ENCODE measurements at places on chromosomes 16 and 17.

GRCh38 chr17:61460796-61461585 lies 8.8 kb downstream of the TBX4 start:
- no peak for DNase-seq

DNA sequence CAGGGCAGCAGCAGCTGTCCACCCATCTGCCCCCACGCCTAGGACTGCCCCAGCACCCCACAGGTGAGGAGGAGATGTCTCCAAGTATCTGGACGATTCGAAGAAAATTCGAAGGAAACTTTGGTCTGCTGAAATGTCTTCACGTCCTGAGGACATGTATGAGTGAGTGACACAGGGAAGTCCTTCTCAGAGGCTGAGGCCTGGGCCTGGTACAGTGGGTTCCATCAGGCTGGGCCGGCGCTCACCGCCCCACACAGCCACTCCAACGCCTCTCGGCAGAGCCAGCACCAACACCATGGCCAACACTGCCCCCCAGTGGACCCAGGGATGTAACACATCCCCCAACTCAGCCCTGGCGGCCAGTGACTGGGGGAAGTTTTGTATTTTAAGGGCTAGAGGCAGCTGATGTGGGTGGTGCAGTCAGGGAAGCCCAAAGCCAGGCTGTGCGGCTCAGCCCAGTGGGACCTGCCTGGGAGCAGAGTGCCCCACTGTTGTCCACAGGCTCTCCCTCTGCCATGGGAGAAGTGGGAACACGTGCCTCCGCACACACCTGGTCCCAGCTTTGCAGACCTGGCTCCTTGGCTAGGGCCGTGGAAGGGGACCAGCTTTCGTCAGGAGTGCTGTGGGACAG lies 55.8 kb upstream of the FASN start:
- peak; percentile 93 for DNase-seq

GRCh38 chr16:15743657-15744056 lies 93.6 kb downstream of the NDE1 start:
- no peak for DNase-seq

DNA sequence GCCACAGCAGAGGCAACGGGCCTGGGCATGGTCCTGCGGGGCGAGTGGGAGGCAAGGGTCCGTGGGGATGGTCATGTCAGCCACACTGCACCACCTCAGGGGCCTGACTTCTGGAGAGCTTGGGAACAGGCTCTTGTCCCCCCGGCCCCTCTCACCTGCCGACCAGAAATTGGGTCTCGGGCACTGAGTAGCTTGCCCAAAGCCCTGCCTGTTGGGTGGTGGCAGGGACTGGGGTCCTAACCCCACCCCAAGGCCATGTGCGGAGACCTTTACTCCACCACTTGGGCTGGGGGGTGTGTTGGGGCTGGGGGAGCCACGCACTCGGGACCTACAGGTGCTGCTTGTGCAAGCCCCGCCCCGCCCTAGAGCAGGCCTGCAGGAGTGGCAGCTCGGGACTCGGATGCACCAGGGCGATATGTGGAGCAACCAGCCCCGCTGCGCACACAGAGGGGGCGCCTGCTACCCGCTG lies 24.2 kb upstream of the CHMP6 start:
- DNase-seq: no peak

DNA sequence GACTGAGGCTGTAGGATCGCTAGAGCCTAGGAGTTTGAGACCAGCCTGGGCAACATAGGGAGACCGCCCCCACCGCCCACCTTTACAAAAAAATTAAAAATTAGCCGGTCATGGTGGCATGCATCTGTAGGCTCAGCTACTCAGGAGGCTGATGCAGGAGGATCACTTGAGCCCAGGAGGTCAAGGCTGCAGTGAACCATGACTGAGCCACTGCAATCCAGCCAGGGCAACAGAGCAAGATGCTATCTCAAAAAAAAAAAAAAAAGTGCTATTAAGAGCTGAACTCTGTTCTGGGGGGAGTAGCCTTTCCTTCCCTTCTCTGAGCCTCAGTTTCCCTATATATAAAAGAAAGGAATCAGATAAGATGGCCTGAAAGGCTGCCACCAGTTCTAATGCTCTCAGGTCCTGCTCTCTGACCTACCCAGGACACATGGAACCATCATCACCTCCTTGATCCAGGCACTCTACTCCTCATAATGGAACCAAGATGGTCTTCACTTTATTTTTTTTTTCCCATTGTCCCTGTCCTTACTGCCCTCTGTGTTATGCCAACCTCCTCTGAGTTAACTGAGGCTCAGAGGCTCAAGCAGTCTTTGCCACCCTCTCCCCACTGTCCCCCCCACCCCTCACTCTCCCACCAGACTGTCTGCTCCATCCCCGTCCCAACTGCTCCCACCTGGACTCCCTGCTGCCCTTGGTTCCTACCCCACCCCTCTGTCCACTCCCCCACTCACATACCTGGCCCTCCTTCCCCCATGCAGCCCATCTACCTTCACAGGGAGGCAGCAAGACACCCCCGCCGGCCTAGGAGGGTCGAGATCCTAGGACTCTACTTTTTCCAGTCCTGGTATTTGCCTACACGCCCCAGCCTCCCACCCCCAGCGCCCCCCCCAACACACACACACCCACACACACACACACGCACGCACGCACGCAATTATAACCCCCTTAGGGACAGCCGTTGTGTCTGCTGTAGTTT lies 23.8 kb upstream of the EIF1 start:
- DNase-seq: no peak

DNA sequence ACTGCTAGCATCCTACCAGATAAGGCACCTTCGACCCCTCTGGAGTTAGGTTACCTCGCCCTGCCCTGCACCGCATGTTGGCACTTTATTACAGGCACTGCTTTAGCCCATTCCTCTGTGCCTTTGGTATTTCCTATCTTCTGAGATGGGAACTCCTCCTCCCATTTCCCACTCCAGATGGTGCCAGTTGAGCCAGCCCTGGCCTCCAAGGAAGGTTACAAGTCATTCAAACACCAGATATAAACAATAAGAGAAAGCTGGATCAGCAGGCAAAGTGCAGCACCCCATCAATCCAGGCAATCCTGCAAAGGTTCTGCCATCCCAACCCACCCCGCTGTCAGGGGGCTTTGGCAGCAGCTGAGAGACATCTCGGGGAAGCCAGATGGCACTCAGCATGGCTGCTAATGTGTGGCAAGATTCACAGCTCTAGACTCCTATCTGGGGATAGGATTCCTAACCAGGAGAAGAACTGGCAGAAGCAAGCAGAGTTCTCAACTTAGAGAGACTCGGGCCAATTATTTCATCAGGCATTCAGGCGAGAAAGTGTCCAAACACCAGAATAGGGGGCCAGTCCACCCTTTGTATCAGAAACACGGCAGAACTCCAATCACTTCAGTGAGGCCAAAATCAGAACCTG lies 113.0 kb downstream of the COPRS start:
- no peak for DNase-seq

- DNase-seq: no peak
Measured at GRCh38 chr17:66953630-66954020, 10.9 kb upstream of the CACNG4 start.

GRCh38 chr16:58127033-58127556 lies 2.1 kb downstream of the CFAP20 start:
- DNase-seq: no peak

DNA sequence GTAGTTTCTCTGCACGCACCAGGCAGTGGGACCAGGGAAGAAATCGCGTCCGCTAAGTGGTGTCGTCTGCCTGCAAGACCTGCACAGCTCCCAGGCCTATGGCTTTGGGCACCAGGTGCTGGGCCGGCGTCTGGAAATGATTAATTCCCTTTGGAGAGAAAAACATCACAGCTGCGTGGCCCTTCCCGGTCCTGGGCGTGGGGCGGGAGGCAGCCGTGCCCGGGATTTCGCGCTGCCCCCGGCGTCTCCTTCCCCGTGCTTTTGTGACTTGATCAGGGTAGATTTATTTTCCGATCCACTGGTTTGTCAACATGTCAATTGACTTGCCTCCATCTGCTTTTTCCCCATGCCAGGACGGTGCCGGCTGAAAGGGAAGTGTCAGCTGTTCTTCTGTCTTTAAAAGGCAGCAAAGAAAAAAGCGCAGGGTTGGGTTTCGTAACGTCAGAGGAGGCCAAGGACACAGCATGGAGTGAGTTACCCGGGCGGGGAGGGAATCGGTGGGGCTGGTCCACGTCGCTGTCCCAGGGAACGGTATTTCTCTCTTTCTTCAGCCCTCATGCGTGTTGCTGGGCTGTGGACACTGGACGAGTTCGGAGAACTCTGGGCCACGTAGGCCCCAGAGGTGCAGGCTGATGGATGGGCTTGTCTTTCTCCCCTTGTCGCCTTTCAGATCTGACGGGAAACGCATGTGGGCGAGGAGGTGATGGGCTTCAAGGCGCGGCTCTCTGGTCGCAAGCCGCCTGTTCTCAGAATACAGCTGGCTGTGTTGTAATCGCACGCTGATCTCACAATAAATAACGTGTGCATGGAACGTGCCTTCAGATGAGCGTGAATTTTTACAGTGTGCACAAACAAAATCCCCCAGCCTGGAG lies 188.1 kb upstream of the ZNF469 start:
- DNase-seq: no peak

GRCh38 chr17:13346592-13346991 lies 255.1 kb downstream of the HS3ST3A1 start:
- DNase-seq: no peak

DNA sequence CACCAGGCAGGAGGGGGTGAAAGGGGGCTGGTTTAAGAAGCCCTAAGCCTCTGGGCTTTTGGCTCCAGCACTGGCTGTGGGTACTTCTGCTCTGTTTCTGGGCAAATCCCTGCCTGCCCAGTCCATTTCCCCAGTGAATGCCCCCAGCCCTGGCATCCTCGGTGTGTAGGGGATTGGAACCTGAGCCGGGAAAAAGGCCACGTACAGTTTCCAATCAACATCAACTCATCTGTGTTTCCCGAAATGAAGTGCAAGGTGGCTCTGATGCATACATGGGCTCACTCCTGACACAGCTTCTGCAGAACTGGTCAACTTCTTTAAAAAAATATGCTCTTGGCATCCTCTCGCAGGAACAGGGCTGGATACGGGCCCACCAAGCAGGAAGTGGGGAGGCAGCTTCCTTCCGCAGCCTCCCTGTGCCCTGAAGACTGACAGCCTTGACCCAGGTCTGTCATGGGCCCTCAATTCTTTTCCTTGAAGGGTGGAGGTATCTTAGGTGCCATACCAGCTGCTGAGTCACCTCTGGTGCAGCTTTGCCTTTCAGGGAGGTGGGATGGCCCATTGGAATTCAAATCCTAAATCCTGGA lies 73.3 kb downstream of the N4BP1 start:
- no peak for DNase-seq

- no peak for DNase-seq
Measured at GRCh38 chr17:79573196-79573896, 37.5 kb downstream of the RBFOX3 start.

DNA sequence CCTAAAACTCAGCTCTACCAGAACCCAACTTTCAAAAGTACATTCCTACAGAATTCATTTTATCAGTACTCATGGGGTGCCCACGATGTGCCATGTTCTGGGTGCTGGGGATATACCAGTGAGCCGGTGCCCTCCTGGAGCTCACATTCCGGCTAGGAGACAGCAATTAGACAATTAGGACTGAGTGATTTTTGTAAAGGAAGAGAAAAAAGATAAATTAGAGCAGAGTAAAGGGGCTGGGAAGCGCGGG lies 449 bp upstream of the MRPL58 start:
- DNase-seq: no peak

- DNase-seq: no peak
Measured at GRCh38 chr17:4598776-4599504, 14.6 kb downstream of the SMTNL2 start.

GRCh38 chr17:48263731-48264035 lies 156.1 kb downstream of the SNX11 start:
- no peak for DNase-seq

GRCh38 chr17:27424941-27425340 lies 31.3 kb upstream of the KSR1 start:
- DNase-seq: no peak

DNA sequence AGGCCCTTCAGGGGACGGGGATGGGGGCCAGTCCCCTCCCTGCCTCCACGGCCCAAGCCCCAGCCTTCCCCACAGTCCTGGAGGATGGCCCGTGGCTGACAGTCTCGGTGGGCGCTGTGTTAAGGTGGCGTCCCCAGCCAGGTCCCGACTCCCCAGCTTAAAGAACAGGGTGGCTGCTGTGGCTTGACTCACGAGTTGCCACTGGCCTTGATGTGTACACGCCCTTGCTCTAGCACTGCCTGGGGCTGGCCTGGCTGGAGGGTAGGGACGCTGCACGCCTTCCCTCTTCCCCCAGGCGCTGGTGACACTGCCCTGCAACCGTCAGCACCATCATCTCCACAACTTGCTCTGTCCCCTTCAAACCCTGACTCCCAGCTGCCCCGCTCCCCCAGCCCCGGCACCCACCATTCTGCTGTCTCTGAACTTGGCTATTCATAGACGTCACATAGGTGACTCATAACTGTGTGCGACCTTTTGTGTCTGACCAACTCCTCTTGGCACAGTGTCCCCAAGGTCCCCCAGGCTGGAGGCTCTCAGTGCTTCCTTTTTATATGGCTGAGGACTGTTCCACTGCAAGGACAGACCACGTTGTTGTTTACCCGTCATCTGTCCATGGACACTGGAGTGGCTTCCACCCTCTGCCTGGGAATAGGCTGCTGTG lies 6.3 kb downstream of the GNPTG start:
- DNase-seq: no peak

- DNase-seq: no peak
Measured at GRCh38 chr16:24098896-24099295, 157.2 kb upstream of the CACNG3 start.

DNA sequence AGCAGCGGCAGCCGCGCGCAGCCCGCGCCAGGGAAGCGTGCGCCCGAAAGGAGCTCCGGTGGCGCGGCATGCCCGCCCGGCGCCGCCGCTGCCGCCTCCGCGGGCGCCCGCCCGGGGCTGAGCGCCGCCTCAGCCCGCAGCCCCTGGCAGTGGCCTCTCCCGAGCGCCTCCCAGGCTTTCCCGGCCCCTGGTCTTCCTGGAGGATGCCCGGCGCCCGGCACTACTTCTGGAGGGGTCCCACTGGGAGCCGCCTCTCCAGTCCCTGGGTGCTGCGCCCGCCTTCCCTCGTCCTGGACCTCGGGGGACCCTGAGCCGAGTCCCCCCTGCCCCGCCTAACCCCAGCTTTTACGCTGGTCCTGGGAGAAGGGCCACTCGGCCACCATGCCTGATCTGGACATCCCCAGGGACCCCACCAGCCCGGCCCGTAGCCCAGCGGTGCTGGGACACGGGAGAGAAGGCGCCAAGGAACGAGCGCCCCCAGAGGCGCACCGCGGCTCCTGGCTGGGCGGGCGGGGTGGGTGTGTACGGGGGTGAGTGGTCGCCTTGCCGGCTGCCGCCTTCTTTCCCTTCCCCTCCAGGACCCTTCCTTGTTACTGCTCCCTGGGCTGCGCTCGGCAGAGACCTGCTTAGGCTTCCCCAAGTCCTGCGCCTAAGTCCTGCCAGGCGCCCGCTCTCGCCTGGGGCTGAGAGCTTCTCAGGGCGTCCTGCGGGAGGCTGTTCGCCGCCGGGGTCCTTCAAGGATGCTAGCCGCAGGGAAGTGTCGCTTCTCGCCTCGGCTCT lies 704 bp downstream of the ASIC2 start:
- DNase-seq: peak; percentile 33

GRCh38 chr17:61362852-61363600 lies 36.6 kb upstream of the TBX2 start:
- no peak for DNase-seq

GRCh38 chr17:12580640-12581039 lies 85.0 kb upstream of the MYOCD start:
- no peak for DNase-seq

- peak; percentile 62 for DNase-seq
Measured at GRCh38 chr16:23836404-23837311, 875 bp downstream of the PRKCB start.

All from GM13976 (cell line).